Fibroblast of gingiva (primary cell): ENCODE measurements at places on chromosomes 11 and 22.

DNA sequence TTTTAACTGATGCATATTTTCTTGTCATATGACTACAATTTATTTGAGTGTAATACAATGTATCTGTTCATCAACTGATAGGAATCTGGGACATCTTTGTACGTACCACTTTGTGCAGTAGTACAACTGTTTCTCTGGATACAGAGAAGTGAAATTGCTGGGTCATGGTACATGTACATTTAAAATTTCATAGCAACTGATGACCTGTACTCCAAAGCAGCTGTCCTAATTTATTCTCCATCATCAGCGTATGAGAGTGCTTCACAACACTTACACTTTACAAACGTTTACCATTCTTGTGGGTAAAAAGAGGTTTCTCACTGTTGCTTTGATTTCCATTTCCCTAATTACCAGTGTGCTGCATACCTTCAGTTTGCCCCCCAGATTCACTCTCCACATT lies 552.8 kb upstream of the CADM1 start:
- no peak for DNase-seq

DNA sequence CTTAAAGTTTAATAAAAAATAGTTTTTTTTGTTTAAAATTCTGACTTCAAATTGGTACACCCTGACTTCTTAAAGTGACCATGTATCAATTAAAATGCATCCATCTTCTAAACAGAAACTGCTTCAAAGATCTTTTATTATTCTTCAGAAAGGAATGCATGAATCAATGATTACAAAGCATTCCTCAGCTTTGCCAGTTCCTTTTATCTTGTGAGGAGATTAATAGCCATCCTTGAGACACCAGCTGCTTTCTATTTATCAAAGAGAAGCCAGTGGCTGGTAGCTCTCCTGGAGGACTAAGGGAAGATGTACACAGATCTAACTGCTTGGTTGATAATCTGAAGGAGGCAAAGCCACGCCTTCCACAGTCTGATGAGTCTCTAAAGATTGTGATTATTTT lies 2222.5 kb downstream of the LRRC4C start:
- DNase-seq, result no peak

DNA sequence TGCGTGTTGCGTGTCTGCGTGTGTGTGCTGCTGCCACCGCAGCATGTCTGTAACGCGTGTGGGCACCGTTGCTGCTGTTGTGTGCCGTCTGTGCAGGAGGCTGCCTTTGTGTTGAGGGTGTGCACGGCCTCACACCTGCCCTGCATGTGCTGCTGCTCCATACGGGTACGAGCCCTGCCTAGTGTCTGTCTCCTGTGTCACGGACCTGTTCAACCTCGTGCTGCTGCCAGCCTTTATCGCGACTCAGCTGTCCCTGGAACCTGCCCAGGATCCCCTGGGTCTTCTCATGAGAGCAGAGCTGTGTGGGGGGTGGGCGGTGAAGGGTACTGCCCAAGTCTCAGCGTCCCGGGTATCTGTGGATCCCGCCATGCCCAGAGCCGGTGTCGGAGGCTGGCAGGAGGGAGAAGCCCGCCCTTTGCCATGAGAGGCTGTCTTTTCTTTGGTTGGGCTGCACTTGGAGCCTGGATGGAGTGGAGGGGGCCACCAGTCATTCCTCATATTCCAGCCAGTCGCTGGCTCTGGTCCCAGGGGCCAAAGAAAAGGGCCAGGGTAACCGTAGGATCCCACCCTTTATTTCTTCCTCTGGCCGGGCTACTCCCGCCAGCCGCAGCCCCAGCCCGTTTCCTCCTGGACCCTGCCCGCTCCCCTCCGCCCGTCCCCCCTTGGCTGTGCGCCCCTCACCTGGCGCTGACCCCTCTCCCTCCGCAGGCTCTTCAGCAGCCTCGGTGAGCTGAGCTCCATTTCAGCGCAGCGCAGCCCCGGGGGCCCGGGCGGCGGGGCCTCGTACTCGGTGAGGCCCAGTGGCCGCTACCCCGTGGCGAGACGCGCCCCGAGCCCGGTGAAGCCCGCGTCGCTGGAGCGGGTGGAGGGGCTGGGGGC lies 7.8 kb upstream of the ACR start:
- no peak for DNase-seq

DNA sequence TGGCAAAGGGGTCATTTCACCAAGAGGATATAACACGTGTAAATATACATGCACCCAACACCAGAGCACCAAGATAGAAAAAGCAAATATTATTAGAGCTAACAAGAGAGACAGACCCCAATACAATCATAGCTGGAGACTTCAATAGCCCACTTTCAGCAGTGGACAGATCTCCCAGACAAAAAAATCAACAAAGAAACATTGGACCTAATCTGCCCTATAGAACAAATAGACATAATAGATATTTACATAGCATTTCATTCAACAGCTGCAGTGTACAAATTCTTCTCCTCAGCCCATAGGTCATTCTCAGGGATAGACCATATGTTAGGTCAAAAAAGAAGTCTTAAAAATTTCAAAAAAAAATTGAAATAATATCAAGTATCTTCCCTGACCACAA lies 312.8 kb downstream of the TTC28 start:
- no peak for DNase-seq
